Activated CD4-positive, alpha-beta T cell treated with anti-CD3 and anti-CD28 coated beads, Interleukin-2, amount 10 ng/mL, durations not matched to agents 7 days and 5 days (primary cell): ENCODE measurements at places on chromosomes 5 and 9. TPM values are rescaled to one million over a fixed set of nuclear protein-coding genes. Genes with fewer than 3 reads are reported as not detected.

DNA sequence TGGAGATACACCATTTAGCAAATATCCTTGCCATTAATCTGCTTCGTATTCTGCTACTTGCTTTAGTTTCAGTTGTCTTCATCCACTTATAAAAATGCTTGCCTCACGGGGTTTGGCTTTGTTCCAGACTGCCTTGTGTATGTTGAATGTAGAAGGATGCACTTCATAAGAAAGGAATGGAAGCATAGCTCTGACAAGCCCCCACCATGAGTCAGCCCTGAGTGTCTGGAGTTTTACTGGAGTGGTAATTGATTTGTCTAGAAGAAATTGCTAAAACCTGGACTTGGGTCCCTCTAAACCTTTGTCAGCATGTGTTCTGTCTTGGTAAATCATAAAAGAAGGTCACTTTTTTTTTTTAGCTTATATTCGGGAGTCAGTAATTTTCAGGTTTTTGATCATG lies 4.6 kb downstream of the TEX48 start:
- no peak for DNase-seq
- H3K27ac ChIP-seq: no peak overlapping the region
- peaks cover 36% of the 10 kb centered on the region for H3K4me1 ChIP-seq
- no peak overlapping the region for H3K4me3 ChIP-seq
- H3K36me3 ChIP-seq: peaks cover 8% of the 10 kb centered on the region

GRCh38 chr5:97844797-97845196 lies 661.8 kb upstream of the RIOK2 start:
- DNase-seq: no peak
- no peak overlapping the region for H3K27ac ChIP-seq
- H3K36me3 ChIP-seq: no peaks in the 10 kb centered on the region

DNA sequence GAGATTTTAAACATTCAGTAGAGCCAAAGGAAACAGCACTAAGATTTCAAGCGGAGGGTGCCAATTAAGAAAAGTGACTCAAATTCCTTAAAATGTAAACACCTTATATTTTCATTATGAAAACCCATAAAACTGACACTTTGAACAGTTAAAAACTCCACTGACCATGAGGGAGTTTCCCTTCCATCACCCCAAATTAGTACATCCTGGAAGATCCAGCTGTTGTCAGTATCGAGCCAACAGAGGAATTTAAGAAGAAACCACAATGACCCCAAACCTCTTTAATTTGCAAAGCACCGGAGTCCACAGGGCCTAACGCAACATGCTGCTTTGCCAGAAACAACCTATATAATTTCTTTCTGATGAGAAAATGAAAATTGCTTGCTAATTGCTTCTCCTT lies 41.3 kb downstream of the ROR2 start:
- H3K36me3 ChIP-seq: no peaks in the 10 kb centered on the region
- peaks cover 21% of the 10 kb centered on the region for H3K4me1 ChIP-seq
- H3K27ac ChIP-seq: no peak overlapping the region
- H3K4me3 ChIP-seq: no peak overlapping the region
- no peak for DNase-seq
- peaks cover 4% of the 10 kb centered on the region for H3K27me3 ChIP-seq

DNA sequence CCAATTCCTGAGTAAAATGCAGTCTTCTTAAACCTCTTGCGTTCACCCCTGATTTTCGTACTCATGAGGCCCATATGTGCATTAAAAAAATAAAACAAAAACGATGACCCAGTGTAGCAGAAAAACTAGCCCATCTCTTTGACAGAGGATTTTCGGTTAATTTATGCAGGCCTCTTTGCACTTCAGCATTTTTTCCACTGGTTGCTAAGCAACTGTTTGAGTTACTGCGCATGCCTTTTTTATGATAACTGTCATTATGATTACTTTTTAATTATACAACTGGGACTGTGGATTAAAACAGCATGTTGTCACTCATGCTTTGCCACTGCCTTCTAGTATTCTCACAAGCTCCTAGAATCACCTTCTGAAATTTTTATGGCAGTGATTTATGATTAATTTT lies 165.0 kb downstream of the SMARCA2 start:
- H3K4me3 ChIP-seq: no peak overlapping the region
- H3K4me1 ChIP-seq: peaks cover 1% of the 10 kb centered on the region
- no peak overlapping the region for H3K27ac ChIP-seq
- no peaks in the 10 kb centered on the region for H3K27me3 ChIP-seq
- H3K36me3 ChIP-seq: peaks cover 25% of the 10 kb centered on the region
- DNase-seq: no peak

GRCh38 chr5:133409210-133409674 lies 203.1 kb downstream of the FSTL4 start:
- H3K36me3 ChIP-seq: no peaks in the 10 kb centered on the region
- DNase-seq: no peak
- peaks cover 23% of the 10 kb centered on the region for H3K27me3 ChIP-seq
- H3K4me3 ChIP-seq: no peak overlapping the region
- H3K27ac ChIP-seq: no peak overlapping the region
- no peaks in the 10 kb centered on the region for H3K4me1 ChIP-seq

GRCh38 chr9:73880101-73880500 lies 617.0 kb upstream of the RORB start:
- no peaks in the 10 kb centered on the region for H3K4me1 ChIP-seq

DNA sequence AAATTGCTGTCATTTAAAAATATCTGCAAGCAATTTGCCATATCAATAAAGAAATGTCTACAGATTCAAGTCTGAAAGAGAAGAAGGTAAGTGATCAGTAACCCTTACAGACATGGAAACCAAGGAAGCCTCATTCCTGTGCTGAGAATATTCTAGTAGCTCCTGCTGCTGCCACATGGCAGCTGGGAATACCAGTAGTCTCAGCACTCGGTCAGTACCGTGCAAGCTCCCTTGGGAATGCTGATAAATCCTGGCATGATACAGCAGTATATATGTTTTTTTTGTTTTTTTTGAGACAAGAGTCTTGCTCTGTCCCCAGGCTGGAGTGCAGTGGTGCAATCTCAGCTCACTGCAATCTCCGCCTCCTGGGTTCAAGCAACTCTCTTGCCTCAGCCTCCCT lies 27.9 kb downstream of the NANS start:
- H3K4me1 ChIP-seq: peaks cover 43% of the 10 kb centered on the region
- H3K27me3 ChIP-seq: no peaks in the 10 kb centered on the region
- H3K27ac ChIP-seq: no peak overlapping the region
- H3K4me3 ChIP-seq: no peak overlapping the region
- no peak for DNase-seq

DNA sequence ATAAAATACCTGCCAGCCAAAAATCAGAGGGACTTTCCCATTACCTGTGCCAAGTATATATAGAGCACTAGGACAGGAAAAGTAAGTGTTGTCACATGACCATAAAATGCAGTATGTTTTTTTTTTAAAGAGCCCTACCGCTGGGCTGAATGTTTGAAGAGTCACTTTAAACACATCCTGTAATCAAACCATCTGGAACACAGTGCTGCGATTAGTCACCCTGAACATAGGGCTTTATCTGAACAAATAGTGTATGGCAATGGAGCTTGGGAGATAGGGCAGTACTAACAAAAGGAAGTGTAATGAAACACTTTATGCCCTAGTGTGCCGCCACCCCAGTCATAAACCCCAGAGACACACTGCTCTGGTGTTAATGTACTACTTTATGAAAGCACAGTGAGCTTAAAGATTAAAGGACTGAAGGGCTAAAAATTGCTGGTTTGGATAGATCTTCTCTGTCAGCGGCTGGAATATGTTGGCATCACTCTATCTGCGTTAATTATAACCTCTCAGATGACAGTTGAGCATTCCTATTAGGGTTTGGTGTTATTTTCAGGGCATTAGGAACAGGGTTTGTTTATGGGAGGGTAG lies 90.4 kb downstream of the ZNF608 start:
- peaks cover 25% of the 10 kb centered on the region for H3K27me3 ChIP-seq
- no peak overlapping the region for H3K27ac ChIP-seq
- no peak overlapping the region for H3K4me3 ChIP-seq
- DNase-seq: no peak
- peaks cover 2% of the 10 kb centered on the region for H3K36me3 ChIP-seq

GRCh38 chr5:7330256-7330655 lies 65.7 kb upstream of the ADCY2 start:
- H3K36me3 ChIP-seq: no peaks in the 10 kb centered on the region
- H3K27me3 ChIP-seq: no peaks in the 10 kb centered on the region
- no peak overlapping the region for H3K27ac ChIP-seq
- H3K4me1 ChIP-seq: no peaks in the 10 kb centered on the region

DNA sequence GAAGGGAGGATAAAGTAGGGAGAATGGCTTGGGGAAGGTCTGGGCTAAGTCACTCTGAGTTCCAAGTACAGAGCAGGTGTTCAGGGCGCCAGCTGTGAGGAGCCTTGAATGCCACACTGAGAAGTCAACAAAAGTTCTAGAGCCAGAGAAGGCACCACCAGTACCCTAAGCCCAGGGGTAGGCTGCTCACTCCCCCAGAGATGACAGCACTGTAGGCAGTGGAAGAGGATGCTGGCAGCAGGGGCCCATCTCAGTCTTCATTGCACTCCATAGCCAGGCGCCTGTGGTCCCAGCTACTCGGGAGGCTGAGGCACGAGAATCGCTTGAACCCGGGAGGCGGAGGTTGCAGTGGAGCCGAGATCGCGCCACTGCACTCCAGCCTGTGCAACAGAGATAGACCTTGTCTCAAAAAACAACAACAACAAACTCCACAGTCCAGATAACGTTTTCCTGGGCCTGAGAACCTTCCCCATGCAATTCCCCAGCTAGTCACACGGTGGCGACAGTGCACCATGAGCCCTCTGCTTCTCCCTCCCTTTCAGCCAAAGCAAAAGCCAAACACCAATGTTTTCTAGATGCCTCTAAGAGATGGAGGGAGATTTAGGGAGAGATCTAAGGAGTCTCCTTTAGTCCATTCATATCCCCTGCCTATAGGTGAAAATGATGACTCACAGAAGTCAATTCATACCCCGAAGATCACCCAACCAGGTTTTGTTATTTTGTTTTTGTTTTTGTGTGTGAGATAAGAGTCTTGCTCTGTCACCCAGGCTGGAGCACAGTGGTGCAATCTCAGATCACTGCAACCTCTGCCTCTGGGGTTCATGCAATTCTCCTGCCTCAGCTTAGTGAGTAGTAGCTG lies 19.8 kb upstream of the NSD1 start:
- H3K27me3 ChIP-seq: no peaks in the 10 kb centered on the region
- H3K4me3 ChIP-seq: no peak overlapping the region
- peaks cover 37% of the 10 kb centered on the region for H3K4me1 ChIP-seq
- DNase-seq: peak; percentile 81
- peak overlapping the region; percentile 68 for H3K27ac ChIP-seq

DNA sequence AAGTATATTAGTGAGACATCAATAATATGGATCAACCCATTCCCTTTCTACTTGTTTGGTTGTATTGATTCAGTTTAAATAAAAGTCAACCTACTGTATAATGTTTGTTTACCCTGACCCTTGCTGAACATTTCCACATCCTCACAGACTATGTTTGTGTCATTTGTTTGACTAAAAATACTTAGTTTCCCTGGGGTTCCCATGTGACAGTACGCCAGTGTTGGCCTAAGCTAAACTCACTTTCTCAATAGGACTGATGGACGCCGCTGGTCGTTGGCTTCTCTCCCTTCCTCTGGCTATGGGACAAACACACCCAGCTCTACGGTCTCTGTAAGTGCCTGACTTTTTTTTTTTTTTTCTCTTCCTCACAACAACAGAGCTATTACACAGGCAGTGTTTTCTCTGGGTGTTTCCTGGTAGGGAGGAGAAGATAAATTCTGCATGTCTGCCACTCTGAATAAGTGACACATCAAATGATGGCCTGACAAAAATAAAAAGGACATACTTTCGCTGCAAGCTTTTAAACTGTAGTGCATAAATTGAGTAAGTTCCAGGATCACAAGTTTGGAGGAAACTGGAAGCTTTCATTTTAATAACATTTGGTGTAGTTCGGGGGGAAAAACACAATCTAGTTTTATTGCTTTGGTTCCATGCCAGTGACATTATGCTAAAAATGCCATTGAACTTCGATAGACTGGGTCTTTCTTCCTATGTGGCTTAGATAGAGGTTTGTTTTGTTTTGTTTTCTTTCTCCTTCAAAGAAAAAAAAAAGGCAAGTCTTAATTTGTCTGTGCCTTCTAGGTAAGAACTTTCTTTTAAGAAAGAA lies 101.0 kb downstream of the CD180 start:
- peaks cover 14% of the 10 kb centered on the region for H3K36me3 ChIP-seq
- no peak overlapping the region for H3K27ac ChIP-seq
- H3K27me3 ChIP-seq: no peaks in the 10 kb centered on the region
- H3K4me3 ChIP-seq: no peak overlapping the region
- H3K4me1 ChIP-seq: peaks cover 10% of the 10 kb centered on the region
- DNase-seq: no peak

DNA sequence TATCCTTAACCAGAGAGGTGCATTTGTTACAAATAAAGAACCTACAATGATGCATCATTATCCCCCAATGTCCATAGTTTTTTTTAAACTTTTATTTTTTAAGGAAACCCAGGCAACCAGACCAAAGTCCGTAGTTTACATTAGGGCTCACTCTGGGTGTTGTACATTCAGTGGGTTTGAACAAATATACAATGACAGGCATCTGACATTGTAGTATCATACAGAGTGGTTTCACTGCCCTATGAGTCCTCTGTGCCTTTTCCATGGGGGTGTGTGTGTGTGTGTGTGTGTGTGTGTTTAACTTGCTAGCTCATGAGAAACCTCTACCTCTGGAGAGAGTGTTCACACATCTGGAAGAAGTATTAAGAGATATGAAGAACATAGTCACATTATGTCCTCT lies 141.5 kb downstream of the KDM4C start:
- DNase-seq: no peak
- no peaks in the 10 kb centered on the region for H3K27me3 ChIP-seq
- H3K4me3 ChIP-seq: no peak overlapping the region
- peaks cover 40% of the 10 kb centered on the region for H3K4me1 ChIP-seq
- no peak overlapping the region for H3K27ac ChIP-seq

DNA sequence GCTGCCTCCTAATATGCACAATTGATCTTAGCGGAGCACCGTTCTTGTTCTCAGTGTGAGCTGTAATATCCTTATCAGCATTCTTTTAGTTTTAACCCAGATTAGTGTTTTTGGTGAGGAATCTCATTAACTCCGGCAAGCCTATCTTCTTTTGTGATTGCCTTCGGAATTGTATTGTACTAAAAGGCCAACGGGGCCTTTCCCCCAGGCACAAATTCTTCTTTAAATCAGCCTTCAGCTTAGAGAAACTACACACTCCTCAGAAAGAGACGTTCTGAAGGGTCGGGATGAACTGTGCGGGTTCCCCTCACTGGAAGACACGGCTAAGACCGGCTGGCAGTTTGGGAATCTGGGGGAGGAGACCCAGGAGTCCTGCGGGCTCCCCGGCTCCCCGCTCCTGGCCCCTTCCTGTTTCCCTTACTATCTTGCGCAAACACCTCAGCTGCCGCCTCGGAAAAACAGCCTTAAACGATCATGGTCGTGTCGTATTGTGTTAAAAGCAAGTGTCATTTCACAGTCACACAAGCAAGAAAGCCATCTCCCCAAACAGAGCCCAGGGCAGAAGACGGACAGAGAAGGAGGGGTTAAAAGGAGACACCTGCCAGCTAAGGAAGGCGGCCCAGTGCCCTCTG lies 353.1 kb upstream of the IRX2 start:
- peaks cover 14% of the 10 kb centered on the region for H3K27me3 ChIP-seq
- no peaks in the 10 kb centered on the region for H3K4me1 ChIP-seq
- no peak overlapping the region for H3K27ac ChIP-seq
- no peaks in the 10 kb centered on the region for H3K36me3 ChIP-seq

Gene N4BP3
- total RNA-seq: 1.5 TPM

Gene TMOD1
- 0.35 TPM for total RNA-seq

Gene SOX30
- 0.10 TPM for total RNA-seq
